NCI-H82 (cell line): ENCODE measurements at places on chromosomes 2 and 18.
A peak's percentile ranks its signal among the peaks of the same experiment; 100 is the strongest.

DNA sequence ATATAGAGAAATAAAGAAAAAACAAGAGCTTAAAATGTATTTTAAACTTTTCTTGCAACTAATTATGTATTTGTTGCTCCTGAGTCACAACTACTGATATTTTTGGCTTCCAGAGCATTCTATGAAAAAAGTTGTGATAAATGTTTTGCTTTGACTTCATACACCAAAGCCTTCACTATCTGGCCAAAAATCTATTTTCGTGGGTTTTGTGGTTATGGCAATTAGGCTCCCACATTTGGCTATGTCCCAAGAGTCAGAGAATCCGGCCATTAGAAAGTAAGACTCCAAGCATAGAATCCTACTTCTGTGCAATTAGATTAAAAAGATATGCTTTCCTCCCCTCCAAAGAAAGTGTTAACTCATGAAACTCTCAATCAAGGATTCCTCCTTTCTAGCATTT, 1456.1 kb upstream of the ACVR2A start:
- DNase-seq, result no peak

GRCh38 chr18:69995774-69996173, 48.1 kb upstream of the CD226 start:
- DNase-seq, result no peak

- peak; percentile 71 for DNase-seq
Measured at GRCh38 chr18:62637807-62638687, 77.3 kb upstream of the PHLPP1 start.

GRCh38 chr2:65487404-65487803, 55.0 kb upstream of the SPRED2 start:
- DNase-seq, result no peak

GRCh38 chr2:127721978-127722355, 20.7 kb downstream of the SFT2D3 start:
- no peak for DNase-seq

GRCh38 chr2:227386630-227387029, 1.1 kb downstream of the SCYGR1 start:
- DNase-seq, result no peak

- no peak for DNase-seq
Measured at GRCh38 chr18:3305354-3305762, 43.4 kb downstream of the MYL12B start.

- DNase-seq, result peak; percentile 73
Measured at GRCh38 chr2:12931186-12931844, 214.6 kb downstream of the TRIB2 start.

- DNase-seq, result no peak
Measured at GRCh38 chr2:20183373-20183772, 41.6 kb downstream of the SDC1 start.

- DNase-seq, result no peak
Measured at GRCh38 chr2:66433695-66433944, 1.3 kb upstream of the MEIS1 start.

- no peak for DNase-seq
Measured at GRCh38 chr2:221243771-221244170, 328.3 kb downstream of the EPHA4 start.

DNA sequence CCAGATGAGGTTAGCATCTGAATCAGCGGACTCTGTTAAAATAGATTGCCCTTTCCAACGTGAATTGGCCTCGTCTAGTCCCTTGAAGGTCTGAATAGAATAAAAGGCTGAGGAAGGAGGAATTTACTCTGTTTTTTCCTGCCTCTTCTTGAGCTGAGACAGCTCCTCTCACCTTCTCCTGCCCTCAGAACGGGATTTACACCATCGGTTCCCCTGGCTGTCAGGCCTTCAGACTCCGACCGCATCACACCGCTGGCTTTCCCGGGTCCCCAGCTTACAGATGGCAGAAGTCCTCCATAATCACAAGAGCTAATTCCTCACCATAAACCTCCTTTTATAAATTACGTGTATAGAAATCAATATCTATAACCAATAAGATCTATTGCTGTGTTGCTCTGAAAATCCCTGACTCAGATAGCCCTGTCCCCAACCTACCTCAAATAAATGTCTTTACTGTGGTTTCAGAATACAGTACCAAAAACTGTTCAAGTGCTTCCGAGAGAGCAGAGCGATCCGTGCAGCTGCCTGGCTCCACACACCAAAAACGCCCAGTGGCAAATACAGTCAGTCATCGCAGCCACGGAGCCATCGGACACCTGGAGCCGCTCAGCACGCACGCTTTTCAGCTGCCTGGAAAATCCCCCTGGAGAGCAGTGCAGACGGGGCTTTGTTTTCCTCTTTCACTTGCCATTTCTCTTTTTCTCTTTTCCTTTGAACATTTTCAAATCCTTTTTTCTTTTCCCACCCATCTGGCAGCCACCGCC, 196.9 kb downstream of the NRP2 start:
- peak; percentile 10 for DNase-seq

DNA sequence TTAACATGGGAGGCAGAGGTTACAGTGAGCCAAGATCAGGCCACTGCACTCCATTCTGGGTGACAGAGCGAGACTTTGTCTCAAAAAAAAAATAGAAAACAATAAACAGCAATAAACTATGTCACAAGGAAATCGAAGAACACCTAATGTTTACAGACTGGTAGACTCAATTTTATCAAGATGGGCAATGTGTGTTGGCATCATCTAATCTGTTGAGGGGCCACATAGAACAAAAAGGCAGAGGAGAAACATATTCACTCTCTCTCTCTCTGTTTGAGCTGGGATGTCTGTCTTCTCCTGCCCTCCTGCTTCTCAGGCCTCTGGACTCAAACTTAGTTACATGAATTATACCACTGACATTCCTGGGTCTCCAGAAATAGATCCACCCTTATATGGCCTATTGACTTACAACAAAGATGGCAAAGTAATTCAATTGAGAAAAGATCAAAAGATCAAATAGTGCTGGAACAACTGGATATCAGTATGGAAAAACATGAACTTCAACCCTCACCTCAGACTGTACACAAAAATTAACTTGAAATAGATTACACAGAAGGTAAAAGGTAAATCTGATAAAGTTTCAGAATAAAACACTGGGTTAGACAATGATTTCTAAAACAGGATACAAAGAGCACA, 703.8 kb upstream of the CRIM1 start:
- no peak for DNase-seq

GRCh38 chr2:127874378-127875269, 11.1 kb downstream of the AMMECR1L start:
- DNase-seq, result no peak

- no peak for DNase-seq
Measured at GRCh38 chr2:66885775-66886383, 451.0 kb downstream of the MEIS1 start.

- DNase-seq, result no peak
Measured at GRCh38 chr2:13597176-13597575, 880.4 kb downstream of the TRIB2 start.

- DNase-seq, result peak; percentile 69
Measured at GRCh38 chr2:172101821-172102390, 794 bp downstream of the DLX2 start.

GRCh38 chr2:157221394-157221988, 36.0 kb upstream of the GALNT5 start:
- no peak for DNase-seq
